ENCODE measurements at places on chromosomes 7 and 10.
A peak's percentile ranks its signal among the peaks of the same experiment; 100 is the strongest.

DNA sequence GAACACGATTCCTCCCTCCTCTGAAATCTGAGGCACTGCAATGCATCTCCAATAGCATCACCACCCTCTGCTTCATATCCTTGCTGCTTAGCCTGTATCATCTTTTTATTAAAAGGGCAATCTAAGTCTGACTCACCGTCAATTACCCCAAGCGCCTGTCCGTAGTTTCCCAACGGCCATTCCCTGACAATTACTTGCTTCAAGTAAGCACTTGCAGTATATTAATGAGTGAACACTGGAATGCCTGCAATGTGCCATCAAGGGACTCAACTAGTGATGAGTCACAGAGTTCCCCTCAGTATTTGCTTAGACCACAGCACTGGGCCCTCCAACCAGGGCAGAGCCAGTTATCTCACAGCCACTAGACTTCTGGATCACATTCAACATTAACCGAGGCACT lies 19.5 kb upstream of the PPP1R3C start:
- DNase-seq: peak; percentile 51

GRCh38 chr10:95333997-95334804 lies 43.4 kb upstream of the PDLIM1 start:
- peak; percentile 84 for DNase-seq

DNA sequence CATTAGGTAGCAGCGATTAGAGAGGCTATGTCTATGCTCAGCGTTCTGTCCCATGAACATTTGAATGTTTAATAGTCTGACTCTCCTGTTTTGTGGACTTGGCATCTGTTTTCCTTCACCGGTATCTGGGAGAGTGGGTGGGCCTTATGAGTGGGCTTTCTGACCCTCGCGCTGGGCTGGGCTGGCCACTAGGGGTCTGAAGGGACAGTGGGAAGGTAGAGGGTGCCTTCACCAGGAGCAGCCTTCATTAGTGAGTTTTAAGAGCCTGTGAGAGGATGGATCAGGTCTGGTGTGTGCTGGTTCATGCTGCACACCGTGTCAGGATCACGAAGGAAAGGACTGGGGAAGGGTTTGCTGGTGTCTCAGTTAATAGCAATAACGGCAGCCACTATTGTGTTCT lies 33.4 kb downstream of the DCLRE1A start:
- DNase-seq: no peak

- DNase-seq: no peak
Measured at GRCh38 chr7:116209561-116210070, 723 bp upstream of the TES start.

GRCh38 chr10:22573820-22574569 lies 140.4 kb downstream of the PIP4K2A start:
- DNase-seq: peak; percentile 24

DNA sequence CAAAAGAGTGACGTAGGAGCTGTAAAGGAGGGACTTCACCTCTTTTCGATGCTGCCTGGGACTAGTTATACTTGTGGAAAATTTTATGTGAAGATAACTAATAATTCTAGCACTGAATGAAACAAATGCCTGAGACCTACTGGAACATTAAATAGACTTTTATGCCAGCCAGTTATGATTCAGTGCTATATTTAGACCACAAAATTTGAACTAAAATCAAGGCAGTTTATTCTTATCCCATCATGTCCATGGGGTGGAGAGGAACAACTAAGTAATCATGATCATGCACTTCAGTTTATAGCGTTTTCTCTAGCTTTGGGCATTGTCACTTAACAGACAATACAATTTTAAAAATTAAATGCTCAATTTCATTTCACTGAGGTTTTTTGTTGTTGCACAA lies 76.7 kb downstream of the ZEB1 start:
- DNase-seq: no peak

DNA sequence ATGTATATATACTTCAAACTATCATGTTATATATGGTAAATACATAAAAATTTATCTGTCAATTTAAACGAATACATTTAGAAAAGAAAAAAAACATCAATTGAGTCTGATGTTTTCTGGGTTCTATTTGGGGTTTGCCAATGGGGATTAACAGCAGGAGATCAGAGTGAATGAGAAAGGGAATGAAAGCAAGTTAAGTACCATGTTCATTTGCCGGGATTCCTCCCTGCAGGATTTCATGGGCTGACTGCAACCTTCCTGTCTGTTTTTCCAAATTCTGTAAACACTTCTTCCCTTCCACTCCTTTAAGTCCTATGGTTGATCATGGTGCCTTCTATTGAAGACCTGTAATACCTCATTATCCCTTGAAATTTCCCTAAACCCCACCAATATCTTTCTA lies 33.9 kb upstream of the SEMA3A start:
- no peak for DNase-seq

DNA sequence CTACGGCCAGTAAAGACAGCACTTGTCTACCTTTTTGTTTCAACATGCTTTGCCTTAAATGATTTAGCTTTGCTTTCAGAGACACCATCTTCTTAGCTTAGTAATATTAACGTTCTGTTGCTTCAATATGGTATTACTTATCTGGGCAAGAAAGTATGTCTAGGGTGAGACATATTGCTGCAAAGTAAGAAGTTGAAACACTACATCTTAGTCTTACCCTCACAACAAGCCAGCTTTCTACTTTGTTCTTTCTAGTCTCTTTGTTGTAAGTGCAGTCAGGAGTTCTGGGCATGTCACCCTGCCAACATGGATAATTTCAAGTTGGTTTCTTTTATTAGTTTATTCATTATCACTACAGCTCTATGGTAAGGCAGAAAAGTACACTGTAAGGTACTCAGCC lies 122.7 kb upstream of the DNAJB12 start:
- DNase-seq: no peak

DNA sequence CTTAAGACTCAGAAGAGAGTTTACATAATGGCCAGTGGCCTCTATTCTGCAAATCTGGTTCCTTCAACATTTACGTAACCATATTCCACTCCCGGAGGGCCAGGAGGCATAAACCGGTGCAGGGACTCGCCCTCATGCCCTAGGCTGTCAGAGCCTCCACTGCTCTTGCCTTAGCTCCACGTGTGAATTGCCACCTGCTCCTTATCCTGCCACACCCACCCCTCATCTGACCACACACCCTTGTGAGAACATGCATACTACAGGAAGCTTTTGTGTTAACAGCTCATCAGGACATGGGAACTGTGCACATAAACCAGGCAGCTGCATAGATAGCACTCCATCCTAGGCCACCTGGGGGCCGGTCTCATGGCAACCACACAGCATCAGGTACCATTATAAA lies 146.7 kb upstream of the PFKP start:
- DNase-seq: no peak

DNA sequence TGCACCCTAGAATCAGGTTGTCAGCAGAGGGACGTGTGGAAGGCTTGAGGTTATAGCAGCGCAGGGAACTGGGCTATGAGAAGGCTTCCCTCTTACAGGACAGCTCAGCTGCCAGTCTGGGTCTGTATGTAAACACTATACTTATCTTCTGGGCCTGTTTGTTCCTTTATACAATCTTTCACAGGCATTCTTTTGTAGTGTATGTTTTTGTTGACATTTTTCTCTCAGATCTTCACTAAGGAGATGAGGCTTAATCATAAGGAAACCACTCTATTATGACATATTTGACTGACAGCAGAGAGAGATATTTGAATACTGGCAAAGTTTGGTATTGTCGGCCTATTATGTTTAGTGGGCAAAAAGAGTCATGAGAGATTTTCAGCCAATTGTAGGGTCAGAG lies 929 bp downstream of the GBF1 start:
- DNase-seq: no peak

- DNase-seq: no peak
Measured at GRCh38 chr7:157576415-157576814, 239.6 kb downstream of the DNAJB6 start.

GRCh38 chr7:33591490-33591889 lies 313.8 kb upstream of the BMPER start:
- DNase-seq: no peak

DNA sequence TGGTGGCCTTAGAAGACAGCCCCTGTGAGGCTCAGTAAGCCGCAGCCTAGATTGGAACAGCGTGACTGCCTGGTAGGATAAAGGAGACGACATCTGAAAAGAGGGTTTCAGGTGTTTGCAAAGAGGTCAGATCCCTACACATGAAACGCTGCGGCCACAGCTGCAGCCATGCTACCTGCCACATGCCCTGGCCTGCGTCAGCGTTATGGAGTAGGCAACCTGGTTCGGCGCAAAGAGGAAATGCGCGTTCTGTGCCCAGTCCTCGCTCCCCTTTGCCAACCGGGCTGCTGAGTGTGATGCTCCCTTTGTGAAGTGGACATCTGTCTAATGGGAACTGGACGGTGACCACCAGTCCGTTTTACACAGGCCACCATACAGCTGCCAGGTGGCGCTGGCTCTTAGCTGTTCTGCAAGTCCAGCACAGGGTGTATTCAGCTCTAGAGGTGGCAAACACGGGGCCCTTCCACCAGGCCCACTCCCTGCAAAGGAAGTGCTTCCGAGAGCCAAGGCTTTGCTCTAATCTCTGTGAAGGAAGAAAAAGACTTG lies 160.3 kb downstream of the CELF2 start:
- DNase-seq: no peak

DNA sequence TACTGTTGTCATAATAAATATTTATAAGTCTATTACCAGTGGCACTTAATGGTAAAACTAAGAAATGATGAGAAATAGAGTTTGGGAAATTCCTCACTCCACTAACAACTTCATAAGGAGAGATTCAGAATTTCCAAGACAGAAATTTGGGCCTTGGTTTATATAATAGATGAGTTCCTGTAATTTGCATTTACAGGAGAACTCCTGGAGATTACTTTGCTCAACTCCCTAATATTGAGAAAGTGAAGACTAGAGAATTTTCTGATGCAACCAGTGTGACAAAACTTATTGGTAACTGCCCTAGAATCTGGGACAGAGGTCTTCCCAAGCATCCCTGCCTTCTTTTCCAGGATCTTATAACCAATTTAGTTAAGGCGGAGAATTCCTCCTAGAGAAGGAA lies 49.1 kb upstream of the GSAP start:
- DNase-seq: no peak

- DNase-seq: no peak
Measured at GRCh38 chr10:62830679-62831078, 14.5 kb upstream of the EGR2 start.

- no peak for DNase-seq
Measured at GRCh38 chr10:94489976-94490788, 55.4 kb upstream of the HELLS start.

GRCh38 chr7:108572480-108572879 lies 2.8 kb downstream of the DNAJB9 start:
- no peak for DNase-seq

GRCh38 chr10:6171881-6172695 lies 30.6 kb upstream of the PFKFB3 start:
- DNase-seq: peak; percentile 82

DNA sequence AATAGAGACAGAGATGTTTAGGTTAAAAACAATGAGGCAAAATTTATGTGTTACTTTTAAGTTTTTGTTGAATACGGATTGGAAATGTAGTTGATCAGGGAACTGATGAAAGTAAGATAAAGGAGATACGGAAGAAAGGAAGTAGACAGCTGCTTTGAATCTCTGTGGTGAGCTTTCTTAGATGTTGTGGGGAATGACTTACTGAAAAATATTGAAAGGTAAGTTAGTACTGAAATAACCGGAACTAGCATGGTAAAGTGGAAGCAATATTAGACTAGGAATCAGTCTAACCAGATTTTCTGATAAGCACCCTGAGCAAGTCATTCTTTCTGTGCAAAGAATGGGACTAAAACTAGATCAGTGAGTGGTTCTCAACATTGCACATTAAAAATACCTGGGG lies 34.8 kb downstream of the LUC7L2 start:
- DNase-seq: no peak

GRCh38 chr7:115226410-115226809 lies 304.5 kb downstream of the MDFIC start:
- no peak for DNase-seq

GRCh38 chr7:66867198-66867790 lies 53.7 kb upstream of the TMEM248 start:
- DNase-seq: no peak

- no peak for DNase-seq
Measured at GRCh38 chr7:120926943-120927346, 23.6 kb upstream of the ING3 start.

DNA sequence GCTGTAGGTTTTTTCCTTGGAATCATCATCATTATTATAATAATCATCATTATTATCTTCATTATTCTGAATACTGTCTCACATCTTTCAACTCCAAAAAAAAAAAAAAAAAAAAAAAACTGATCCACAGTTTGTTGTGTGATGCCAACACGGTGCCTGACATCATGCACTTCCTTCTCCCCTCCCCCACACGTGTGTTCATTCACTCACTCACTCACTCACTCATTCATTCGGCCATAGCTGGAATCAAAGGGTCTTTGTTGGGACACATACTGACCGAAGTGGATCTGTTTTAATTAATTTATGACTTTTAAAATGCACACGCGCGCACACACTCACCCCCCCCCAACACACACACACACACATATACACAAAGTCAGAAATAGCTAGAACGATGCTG lies 177.8 kb downstream of the PIP4K2A start:
- no peak for DNase-seq

GRCh38 chr10:32149252-32149955 lies 93.2 kb upstream of the KIF5B start:
- peak; percentile 66 for DNase-seq

DNA sequence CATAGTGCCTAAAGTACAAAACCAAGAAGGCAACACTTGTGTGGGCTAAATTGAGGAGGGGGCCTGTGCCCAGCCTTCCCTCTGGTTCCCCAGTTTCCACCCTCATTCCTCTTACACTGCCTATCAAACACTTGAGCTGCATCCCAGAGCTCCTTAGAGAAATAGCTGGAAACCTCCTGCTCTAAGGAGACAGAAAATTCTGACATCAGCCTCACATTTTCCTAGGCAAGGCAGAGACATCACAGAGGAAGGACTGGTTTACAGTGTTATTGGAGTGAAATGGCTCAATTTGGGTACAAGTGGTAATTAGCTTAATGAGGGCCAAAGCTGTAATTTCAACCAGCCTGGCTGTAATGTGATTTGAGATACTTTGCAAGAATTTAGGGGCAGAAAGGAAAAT lies 192.3 kb upstream of the AOAH start:
- no peak for DNase-seq

DNA sequence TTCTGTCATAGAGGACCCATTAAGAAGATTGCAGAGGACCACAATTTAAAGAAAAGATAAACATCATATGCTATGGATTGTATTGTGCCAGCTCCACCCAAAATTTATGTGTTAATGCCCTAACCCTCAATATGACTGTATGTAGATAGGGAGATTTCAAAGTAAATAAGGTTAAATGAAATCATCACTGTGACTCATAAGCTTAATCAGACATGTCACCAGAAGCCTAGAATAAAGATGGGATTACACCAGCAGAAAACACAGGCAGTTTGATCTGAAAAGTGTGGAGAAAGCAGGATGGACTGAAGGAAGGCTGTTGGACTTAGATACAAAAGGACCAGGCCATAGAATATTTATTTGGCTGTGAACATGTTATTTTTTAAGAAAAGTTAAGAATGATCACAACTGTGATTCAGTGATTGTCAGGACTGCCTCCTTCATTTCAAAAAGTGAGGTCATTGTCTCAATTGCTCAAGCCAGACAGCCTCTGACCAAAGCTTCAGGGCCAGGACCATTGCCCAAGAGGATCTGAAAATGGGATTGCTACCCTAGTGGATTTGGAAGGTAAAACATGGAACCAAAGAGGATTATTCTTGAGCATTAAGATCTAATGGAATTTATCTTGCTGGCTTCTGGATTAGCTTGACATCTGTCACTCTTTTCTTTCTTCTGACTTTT lies 270.8 kb upstream of the POM121L12 start:
- no peak for DNase-seq

GRCh38 chr7:148058092-148058491 lies 532.5 kb upstream of the C7orf33 start:
- no peak for DNase-seq

GRCh38 chr10:86974484-86974883 lies 6.2 kb downstream of the ADIRF start:
- DNase-seq: no peak
